HCEC 1CT (cell line): ENCODE measurements at places on chromosomes 12 and 14.

DNA sequence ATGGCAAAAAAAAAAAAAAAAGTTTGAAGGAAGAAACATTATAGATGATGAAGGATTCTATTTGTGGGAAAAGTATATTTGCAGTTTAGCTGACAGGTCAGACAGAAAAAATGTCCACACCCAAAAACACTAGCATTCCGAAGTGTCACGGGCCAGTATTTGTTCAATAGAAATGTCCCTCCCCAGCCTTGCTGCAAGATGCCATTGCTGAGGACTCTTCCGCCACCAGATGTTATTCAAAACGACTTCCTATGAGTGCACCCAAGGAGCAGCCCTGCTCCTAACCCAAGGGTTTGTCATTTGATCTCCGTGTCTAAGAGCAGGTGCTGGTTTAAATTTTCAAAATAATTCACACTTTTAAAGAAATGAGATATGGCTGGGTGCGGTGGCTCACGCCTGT lies 163.1 kb downstream of the GCH1 start:
- DNase-seq = no peak

DNA sequence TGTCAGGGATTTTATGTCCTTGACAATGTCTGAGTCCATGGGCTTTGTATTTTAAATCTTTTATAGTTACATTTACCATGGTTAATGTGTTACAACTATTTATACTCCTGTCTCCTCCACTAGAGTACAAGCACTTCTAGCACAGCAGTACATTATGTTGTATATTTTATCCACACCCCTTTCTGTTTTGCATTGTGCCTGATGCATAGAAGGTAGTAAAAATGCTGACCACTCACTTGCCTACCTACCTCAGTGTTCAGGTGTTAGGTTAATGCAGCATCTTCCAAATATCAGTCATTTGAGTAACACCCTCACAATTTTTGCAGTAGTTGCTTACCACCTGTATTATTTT lies 31.1 kb upstream of the SLC38A2 start:
- DNase-seq = no peak

GRCh38 chr14:75283162-75283832 lies 4.7 kb downstream of the FOS start:
- DNase-seq = no peak

DNA sequence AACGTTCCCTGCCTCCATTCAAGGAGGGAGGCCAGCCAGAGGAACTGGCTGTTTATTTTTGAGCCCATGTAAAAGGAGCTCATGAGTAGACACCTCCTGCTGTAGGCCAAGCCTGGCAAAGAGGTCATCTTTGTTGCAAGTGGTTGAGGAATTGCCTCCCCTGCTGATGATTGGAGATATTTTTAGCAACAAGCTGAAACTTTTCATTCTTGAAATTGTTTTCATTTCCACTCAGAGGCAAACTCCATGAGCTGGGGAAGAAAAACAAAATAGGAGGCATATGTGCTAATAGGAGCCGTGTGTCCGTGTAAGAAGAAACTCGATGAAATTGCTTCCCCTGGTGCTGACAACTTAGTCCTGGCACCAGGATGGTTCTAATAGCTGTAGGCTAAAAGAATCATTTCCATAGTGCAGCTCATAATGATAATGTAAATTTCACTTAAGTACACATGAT lies 440.1 kb upstream of the FAR2 start:
- peak; percentile 25 for DNase-seq

DNA sequence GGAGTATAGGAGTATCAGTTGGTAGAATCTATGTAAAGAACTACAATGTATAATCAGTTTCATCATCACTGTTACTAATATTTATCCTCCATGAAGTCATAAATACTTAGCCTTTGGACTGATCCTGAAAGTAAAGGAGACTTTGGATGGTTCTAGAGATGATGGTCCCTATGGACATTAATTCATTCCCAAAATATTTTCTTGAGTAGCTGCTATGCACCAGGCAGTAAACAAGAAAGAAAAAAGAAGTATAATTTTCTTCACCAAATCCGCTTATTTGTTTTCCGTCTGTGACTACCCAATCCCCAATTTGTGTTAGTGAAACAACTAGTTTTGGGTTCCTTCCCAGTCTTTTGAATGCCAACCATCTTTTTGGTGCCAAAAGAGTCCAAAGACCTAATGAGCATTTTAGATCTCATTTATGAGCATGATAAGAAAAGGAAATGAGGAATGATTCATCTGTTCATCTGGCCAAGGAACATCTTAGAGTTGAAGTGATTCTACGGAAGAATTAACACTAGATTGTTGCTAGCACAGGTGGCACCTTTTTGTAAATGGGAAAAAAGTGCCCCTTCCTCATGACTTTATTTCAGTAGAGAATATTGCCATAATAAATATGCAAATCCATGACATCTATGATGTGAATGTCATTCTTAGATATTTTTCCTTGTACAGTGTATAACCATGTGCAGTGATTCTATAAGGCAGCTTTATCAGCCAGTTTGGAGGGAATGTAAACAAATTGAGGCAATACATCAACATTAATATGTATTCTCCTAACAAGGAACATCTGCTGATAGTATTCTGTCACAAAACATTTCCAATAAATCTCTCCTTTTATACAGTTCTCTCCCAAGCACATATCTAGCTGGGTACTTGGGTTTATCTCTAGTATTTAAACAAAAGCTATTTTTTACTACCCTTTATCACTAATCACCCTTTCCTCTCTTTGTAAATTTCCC lies 85.1 kb upstream of the CCDC91 start:
- DNase-seq = no peak

DNA sequence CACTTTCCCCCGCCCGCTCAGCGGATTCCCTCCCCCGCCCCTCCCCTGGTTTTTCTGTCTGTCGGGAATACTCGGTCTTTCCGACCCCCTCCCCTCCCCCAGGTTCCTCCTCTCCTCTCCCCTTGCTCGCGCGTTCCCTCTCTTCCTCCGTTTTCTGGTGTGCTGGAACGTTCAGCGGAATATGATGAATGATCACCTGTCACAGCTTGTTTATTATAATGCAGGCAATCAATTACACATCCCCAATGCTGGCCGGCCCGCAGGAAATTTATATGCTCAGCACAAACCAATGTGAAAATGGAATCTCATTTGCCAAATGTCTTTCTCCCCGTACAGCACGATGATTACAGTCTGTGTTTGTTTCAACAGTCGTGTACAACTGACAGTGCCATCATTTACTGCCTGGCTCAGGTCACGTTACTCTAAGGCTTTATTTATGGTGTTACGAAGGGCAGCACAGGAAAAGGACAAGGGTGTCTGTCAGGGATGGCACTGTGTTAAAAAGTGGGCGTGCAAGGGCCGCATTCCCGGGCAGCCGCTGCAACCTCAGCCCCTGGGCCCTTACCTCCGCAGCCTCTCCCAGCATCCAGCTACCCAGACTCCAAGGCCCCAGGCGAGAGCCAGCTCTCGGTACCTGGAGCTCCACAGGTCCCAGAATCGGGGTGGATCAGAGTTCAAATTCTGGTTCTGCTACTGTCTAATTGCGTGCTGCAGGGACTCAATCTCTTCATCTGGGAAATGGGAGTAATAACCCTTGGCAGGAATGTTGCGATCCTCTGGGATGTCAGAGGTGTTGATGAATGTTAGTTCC lies 24.7 kb upstream of the MAP1LC3B2 start:
- peak; percentile 36 for DNase-seq

DNA sequence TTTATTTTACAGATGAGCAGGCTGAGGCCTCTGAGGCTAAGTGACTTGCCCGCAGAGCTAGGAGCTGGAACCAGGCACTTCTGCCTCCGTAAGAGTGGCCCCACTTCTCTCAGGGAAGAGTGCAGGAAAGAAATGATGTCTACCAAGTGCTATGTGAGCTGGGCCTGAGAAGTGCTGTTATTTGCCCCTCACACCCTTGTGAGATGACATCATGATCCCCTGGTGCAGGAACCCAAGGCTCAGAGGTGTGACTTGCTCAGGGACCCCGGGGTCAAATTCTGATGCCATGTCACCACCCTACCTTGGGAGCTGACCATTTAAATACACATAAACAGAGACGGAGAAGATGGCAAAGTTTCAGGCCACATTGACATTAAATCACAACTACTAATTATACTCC lies 63.7 kb upstream of the DDX11 start:
- no peak for DNase-seq

DNA sequence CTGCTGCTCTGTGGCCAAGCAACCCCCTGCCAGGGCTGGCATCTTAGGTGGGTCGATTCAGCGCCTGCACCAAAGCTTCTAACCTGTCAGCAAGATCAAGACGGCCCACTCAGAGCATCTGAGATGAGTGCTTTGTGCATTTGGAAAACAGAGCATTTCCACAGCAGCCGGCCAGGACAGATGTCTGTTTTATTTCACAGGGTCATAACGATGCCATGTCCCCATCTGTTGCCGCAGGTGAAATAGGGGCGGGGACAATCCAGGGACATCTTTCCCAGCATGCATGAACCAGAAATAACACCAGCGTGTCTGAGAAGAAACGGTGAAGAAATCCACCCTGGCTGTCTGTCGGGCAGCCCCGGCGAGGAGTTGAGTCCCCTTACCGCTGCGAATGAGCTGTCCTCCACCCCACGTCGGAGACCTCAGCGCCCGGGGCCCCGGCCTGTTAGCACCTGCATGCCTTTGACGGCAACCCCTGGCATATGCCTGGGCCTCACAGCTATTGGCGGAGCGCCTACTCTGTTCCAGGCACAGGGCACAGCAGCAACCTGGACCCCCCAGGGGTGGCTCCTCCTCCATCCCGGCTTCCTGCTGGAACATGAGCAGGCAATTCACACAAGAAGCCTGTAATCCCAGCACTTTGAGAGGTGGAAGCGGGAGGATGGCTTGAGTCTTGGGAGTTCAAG lies 30.6 kb upstream of the ULK1 start:
- DNase-seq = no peak

GRCh38 chr14:63773504-63773903 lies 45.6 kb upstream of the SGPP1 start:
- no peak for DNase-seq

DNA sequence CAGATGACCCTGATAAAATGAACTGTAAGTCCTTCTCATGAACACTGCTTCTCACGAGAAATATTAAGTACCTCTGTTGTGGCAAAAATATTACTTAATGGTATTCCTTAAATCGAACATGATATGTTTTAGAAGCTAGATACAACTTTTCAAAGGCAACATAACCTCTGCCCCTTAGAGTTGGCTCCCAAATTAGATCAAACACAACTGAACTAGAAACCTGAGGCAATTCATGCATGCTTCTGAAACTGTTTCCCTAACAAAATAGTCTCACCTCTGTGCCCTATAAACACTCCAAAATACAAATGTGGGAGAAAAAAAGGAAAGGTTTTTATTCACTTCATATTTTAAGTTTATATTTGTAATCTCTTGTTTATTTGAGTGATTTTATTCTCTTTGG lies 121.6 kb downstream of the SLC16A7 start:
- no peak for DNase-seq

GRCh38 chr14:29788093-29788492 lies 139.6 kb downstream of the PRKD1 start:
- no peak for DNase-seq

GRCh38 chr12:45050751-45051571 lies at the start of gene DBX2:
TSS of gene DBX2 (minus strand) at chr12:45051099. CDS start at chr12:45050927, 172 bp downstream.
- no peak for DNase-seq

GRCh38 chr12:122460061-122460460 lies 37.6 kb upstream of the CLIP1 start:
- no peak for DNase-seq

- peak; percentile 53 for DNase-seq
Observed at GRCh38 chr12:57089271-57090245, 644 bp downstream of the NAB2 start.

- no peak for DNase-seq
Observed at GRCh38 chr14:79408696-79409095, 802.6 kb downstream of the DIO2 start.

DNA sequence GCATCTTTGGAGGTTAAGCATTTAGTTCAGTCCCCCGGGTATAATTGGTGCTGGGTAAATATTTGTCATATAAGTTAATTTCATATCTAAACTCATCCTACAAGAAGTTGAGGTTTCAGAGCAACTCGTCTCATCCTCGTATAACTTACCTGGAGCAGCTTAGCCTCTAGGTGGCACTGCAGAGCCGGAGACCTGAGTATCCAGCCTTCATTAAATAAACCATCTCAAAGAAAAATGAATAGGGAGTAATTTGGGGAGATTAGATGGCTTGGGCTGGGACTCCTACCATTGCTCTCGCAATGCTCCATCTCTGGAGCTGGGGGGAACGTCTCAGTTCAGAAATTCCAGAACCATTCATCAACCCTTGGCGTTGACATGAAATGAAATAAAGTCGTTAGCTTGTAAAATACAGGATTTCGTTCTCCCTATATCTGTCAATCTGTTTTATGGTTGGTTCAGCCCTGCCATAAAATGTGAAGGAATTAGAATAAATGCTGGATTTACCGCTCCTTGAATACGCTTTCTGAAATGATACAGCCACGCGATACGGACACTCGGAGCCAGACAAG lies 122.9 kb upstream of the TMEM132D start:
- DNase-seq = no peak

- no peak for DNase-seq
Observed at GRCh38 chr14:30551460-30551859, 7.5 kb upstream of the G2E3 start.

DNA sequence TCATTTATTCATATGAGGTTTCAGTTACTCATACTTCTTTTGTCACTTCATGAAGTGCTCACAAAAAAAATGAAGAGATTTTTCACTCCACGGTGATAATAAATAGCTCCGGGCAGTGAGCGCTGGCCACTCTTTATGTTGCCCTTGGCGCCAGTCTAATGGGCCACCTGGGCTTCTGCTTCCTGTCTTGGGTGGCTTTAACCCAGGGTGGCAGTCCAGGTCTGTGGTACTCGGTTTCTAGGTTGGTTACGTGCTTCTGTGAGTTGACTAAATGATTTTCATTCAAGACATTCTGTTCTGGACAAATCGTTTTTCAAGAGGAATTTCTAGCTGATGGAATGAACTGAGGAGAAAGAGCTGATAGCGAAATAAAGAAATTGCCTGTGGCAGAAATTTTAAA lies 34.6 kb upstream of the NID2 start:
- DNase-seq = no peak
